ENCODE measurements at places on chromosomes 2 and 18.

DNA sequence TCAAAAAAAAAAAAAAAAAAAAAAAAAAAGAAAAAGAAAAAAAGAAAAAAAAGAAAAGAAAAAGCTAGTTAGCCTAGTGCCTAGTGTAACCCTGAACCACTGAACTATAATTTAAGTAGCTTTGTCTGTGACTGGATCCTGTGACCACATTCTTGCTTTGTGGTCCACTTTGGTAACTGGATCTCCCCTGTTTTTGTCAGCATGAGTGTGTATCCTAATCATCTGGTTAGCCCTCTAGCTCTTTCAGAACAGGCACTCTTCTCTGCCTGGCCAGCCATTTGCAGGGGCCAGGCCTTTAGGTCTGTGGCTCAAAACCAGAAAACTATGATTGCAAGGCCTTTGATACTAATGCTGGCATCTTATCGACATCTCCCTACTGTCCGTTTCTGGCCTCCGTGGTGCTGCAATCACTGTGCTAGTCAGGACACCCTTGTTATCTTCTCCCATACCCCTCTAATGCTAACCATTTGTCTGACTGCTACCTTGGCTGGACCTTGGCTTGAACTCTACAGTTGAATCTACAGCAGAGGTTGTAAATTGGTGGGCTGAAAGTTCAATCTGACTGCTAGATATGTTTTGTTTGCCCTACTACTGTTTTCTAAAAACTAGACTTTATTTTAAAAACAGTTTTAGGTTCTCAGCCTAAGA is 40.5 kb downstream of the RBKS start:
- DNase-seq, result no peak

GRCh38 chr2:162265666-162266459 is 22.6 kb upstream of the FAP start:
- DNase-seq, result no peak

GRCh38 chr2:2184549-2185249 is 146.4 kb downstream of the MYT1L start:
- no peak for DNase-seq

DNA sequence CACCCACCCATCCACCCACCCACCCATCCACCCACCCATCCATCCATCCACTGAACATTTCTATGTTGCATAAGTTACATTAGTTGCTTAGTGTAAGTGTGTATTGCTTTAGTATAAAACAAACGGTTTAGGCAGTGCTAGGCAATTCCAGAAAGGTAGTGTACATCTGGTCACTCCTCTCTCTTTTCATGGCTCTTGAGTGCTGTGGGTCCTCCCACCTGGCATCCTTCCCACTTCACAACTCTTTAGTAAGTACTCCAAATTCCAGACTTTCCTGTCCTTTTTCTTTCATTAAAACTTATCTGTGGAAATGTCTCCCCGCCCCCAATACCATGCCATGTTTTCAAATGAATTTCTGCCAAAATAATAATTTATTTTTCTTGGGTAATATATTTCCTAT is 122.5 kb downstream of the PLEKHM3 start:
- DNase-seq, result no peak
